ENCODE measurements at places on chromosomes 1 and 21. TPM values are rescaled to one million over a fixed set of nuclear protein-coding genes. Genes with fewer than 3 reads are reported as not detected.

AGMAT gene
- 7.6 TPM for total RNA-seq

PLA2G2D gene
- total RNA-seq = not detected

PHC2 gene
- 111 TPM for total RNA-seq

CD34 gene
- not detected for total RNA-seq

L1TD1 gene
- total RNA-seq = not detected

LTN1 gene
- total RNA-seq = 5.0 TPM

KCNJ9 gene
- not detected for total RNA-seq

TCHHL1 gene
- not detected for total RNA-seq

TTF2 gene
- total RNA-seq = 17.3 TPM

CD160 gene
- total RNA-seq = not detected

FAM78B gene
- 0.29 TPM for total RNA-seq

INAVA gene
- total RNA-seq = 46.3 TPM

OVAAL gene
- not detected for total RNA-seq

APOBEC4 gene
- total RNA-seq = not detected

KPRP gene
- total RNA-seq = not detected

LENEP gene
- not detected for total RNA-seq

DSCAM gene
- not detected for total RNA-seq

TRIM67 gene
- 0.14 TPM for total RNA-seq

RGS8 gene
- total RNA-seq = not detected

S100A14 gene
- 0.24 TPM for total RNA-seq

IVL gene
- total RNA-seq = 0.10 TPM

ARHGAP29 gene
- 13.8 TPM for total RNA-seq

KIRREL1 gene
- total RNA-seq = 19.2 TPM

ESPN gene
- 1.0 TPM for total RNA-seq

Data from A549 treated with Mapracorat at 1 μM for 4 hours (cell line).